ENCODE measurements at places on chromosomes 7 and 10. TPM values are rescaled to one million over a fixed set of nuclear protein-coding genes. Genes with fewer than 3 reads are reported as not detected.

DNA sequence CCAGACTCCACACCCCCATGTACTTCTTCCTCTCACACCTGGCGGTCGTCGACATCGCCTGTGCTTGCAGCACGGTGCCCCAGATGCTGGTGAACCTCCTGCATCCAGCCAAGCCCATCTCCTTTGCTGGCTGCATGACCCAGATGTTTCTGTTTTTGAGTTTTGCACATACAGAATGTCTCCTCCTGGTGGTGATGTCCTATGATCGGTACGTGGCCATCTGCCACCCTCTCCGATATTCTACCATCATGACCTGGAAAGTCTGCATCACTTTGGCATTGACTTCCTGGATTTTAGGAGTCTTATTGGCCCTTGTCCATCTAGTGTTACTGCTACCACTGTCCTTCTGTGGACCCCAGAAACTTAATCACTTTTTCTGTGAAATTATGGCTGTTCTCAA is 4.8 kb downstream of the OR2A25 start:
- no peak for DNase-seq

GRCh38 chr7:74606101-74606908 is 51.2 kb upstream of the GTF2I start:
- DNase-seq = peak; percentile 66

GRCh38 chr7:80922253-80923049 is 3.6 kb upstream of the SEMA3C start:
- DNase-seq = no peak

- no peak for DNase-seq
Observed at GRCh38 chr10:74675484-74675883, 150.9 kb upstream of the KAT6B start.

DNA sequence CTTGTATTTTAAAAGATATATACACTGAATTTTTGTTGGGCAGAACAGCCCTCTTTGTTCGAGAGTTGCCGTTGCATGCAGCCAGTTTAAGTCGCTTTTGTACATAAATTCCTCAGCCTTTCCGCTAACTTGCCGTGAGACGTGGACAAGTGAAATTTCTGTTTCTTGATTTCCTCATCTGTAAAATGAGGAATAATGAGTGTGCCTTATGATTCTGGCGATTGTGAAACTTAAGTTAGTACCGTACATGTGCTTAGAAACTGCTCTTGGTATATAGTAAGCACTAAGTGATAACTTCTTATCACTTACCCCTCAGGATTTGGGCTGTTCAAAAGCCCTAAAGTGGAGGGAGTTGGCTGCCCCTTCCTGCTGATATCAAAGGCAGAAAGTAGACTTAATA is 1.4 kb downstream of the CCNJ start:
- DNase-seq = no peak

GRCh38 chr7:99380823-99381663 is 6.5 kb downstream of the ARPC1B start:
- peak; percentile 85 for DNase-seq

LRRC18 gene
- not detected for total RNA-seq

DNA sequence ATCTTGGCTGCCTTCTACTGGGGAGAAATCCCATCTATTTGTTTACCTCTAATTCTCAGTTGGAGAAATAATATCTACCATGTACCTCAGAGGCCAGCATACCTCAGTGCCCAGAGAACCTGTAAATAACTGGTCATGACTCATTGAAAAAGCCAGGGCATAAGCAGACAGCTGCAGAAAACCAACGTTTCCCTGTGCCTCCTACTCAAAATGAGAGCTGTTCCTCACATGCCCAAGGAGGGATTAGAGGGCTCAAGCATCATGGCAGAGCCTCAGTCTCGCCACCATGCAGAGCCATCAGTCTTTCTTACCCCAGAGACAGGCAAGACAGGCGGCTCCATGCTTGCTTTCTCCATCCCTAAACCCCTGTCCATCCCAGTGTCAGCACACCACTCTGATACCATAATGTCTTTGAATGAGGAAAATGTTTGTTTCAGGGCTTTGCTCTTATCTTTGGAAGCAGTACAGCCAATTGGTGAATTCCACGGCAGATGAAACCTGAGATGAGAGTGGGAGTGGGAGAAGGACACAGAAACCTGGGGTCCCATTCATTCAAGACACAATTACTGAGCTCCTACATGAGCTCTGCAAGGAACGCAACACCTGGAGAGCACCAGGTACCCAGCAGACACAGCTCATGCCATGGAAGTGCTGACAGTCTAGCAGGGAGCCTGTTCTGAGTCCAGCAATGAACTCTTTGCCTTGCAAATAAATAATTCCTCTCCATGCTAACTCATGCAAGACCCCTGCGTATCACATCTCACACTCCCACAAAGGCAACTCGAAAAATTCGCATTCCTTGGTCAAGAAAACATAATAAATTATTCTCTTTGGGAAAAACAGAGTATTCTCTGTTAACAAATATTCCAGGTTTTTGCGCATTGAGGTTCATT is 21.1 kb downstream of the PON1 start:
- no peak for DNase-seq

CNPY1 gene
- total RNA-seq = not detected

DNA sequence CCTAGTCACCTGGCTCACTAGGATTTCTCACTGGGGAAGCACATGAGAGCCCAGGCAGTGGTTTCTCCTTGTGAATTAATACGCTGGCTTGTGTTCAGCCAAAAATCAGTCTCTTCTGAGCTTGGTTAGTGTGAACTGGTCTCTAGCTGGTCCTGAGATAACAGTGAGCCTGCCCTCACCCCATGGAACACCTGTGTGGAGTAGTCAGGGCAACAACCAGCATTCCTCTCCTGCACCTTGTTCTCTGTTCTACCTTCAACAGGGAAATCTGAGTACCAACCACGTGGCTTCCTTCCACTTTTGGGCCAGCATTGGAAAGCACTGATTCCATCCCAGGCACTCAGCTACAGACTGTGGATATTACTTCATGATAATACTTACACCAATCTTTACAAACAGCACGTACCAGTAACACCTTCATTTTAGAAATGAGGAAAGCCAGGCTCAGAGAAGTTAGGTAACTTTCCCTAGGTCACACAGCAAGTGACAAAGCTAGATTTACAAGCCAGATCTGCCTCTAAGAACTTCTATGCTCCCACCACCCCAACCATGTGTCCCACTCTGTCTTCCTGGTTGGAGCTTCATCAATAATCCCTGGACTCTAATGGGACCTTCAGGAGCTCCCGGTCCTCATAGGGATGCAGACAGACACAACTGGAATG is 106.6 kb downstream of the GRID1 start:
- DNase-seq = no peak

MALSU1 gene
- total RNA-seq = 62.6 TPM
